Muscle of back (tissue), 13 donors: ENCODE measurements at places on chromosomes 7 and 10. TPM values are rescaled to one million over a fixed set of nuclear protein-coding genes. Genes with fewer than 3 reads are reported as not detected.

- no peak for DNase-seq
Measured at GRCh38 chr7:133434246-133434865, 181.5 kb downstream of the EXOC4 start.

NXPH1 gene
- not detected for polyA plus RNA-seq

IFIT1B gene
- polyA plus RNA-seq: 0.69 TPM

GRCh38 chr7:66627151-66627681 lies 1.5 kb upstream of the KCTD7 start:
- no peak for DNase-seq

DNA sequence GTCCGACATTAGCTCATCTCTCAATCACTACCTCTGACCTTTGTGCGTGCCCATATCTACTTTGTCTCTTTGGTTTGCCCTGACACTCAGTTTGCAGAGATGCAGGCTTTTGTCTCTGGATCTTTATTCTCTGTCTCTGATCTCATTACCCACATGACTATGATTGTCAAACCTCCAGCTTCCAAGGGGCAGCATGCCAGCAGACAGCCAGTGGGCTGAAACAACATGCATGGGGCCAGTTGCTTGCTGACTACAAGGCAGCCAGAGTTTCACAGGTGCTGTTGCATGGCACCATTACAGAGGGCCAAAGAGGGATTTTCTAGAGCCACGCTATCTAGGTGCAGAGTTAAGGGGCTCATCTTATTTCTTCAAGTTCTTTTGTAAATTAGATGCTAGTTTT lies 146.2 kb downstream of the SPAG6 start:
- no peak for DNase-seq
